ENCODE measurements at places on chromosomes 2 and 18.

- no peak for DNase-seq
These were observed 61.5 kb upstream of the L3MBTL4 start for GRCh38 chr18:6476190-6476589.

DNA sequence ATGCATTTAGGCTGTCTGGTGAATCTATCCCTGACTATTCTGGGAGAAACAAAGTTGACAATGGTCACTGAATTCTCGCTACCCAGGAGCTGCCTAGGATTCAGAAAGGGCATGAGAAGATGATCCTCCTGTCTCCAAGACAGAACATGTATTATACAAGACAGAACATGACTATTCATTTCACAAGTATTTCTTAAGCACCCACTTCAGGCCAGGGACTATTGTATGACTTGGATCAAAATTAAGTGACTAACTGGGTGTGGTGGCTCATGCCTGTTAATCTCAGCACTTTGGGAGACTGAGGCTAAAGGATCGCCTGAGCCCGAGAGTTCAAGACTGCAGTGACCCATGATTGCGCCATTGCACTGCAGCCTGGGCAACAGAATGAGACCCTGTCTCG is 235.8 kb upstream of the RAB12 start:
- no peak for DNase-seq

- no peak for DNase-seq
These were observed 135.7 kb downstream of the OTX1 start for GRCh38 chr2:63186331-63186730.

DNA sequence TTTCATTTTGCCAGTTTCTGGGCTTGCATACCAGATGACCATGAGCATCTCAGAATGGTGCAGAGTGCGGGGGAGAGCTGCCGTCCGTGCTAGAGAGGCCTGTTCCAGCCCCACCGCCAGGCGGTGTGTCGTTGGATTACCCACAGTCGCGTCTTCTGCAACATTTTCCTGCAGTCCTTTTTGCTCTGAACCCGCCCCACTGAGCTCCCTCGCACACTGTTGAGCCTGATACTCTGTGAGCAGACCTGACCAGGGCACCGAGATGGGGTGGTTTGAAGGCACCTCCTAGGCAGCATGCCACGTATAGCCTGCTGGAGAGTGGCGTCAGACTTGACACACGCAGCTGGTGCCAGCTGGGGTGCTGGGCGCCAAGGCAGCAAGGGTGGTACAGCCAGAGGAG is 18.1 kb downstream of the PPP1R7 start:
- DNase-seq, result no peak

DNA sequence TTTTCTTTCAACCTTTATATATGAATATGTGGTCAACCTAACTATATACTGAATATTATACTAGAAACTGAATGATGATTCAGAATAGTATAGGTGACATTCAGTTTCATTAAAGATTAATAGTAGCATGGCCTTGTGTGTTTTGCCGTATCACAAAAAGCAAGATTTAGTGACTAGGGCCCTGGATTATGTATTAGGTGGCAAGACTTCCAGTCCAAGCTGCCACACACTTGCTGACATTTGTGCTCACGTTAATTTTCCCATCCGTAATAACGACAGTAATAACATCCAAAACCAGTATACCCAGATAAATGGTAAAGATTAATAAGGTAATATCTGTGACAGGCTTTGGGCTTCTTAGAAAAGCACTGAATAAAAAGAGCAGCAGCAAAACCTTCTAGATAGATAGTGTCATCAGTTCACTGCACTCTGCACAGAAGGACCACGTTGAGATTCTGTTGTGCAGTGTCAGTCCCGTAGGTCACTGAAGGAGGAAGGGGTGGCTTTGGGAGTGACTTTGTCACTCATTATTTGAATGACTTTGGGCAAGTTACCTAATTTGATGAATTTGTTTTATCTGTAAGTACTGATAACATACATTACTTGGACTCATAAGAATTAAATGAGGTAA is 451.7 kb downstream of the PTPRM start:
- no peak for DNase-seq

DNA sequence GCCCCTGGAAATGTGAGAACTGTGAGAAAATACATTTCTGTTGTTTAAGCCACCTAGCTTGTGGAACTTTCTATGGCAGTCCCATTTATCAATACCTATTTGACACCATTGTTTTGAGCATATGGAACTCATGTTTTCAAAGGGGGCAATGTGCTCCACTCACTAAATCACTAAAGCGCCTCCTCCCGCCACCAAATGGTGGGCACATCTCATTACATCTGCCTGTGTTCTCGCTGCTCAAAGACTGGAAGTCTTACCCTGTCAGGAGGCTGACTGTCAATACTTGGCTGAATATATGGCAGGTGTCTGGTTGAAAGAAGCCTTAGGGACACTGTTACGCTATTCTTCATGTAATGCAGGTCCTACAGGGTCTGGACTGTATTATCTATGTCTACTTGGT is 767.7 kb downstream of the TSN start:
- no peak for DNase-seq

DNA sequence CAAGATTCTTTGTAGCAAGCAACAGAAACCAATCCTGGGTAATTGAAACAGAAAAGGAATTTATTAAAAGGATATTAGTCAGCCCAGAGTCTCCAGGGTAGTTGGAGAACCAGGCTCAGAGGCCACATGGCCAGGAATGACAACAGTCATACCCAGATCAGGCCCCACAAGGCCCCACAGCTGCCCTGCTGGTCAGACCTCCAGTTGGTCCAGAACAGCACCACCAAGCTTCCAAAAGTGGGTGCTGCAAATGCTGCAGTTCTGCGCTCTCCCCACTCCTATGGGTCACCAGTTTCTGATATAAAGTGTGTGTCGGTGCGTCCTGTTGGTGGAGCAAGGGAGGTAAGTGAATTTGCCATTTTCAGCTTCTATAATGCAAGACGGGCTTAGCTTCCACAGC is 29.9 kb downstream of the KLHL29 start:
- no peak for DNase-seq

- DNase-seq, result no peak
These were observed 2.6 kb upstream of the TBC1D8 start for GRCh38 chr2:101153787-101154186.

DNA sequence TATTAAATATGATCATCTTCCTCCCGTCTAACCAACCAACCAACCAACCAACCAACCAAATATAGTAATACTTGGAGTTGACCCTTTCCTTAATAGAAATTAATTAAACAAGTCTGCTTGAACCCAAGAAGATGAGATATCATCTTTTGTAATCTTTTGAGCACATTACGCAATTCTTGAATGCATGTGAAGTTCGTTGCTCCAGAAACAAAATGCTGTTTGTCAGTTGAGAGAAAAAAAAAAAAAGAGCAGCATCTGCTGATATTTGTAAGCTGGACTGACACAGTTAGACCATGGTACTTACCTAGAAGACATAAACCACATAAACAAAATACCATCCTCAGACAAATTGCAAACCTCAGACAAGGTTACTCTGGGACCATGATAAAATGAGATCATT is 9.2 kb upstream of the SERPINB2 start:
- no peak for DNase-seq

DNA sequence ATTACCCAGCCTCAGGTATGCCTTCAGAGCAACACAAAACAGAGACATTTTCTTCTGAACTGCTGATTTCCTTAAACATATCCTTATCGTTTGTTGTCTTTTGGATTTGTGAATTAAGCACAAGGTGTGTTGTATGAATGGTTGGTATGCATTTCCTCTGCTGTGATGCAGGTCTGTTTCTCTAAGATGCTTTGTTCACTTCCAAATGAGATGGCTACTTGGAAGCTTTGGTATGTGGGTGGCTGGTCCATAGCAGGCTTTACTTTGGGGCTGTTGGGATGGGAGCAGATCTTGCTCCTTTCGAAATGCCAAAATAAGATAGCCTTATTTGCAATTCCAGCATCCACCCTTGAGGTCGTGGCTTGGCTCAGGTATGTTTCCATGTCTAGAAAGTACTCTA is 257.2 kb downstream of the INSIG2 start:
- no peak for DNase-seq

DNA sequence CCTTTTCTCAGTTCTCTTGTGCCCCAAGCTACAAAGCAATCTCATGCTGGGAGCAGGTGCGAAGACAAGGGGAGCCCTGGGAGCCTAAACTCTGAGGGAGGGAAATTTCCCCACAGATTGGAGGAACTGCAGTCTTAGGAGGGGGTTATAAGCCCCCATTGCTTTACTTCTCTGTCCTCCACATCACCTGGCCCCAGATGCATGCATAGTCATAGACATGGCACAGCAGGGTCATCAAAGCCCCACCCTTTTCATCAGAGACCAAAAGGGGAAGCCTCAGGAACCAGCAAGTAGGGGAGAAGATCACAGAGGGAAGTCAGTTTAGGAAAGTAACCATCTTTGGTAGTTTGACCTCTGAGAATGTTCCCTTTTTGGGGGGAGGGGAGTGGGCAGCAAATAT is 33.7 kb downstream of the LANCL1 start:
- DNase-seq, result no peak

DNA sequence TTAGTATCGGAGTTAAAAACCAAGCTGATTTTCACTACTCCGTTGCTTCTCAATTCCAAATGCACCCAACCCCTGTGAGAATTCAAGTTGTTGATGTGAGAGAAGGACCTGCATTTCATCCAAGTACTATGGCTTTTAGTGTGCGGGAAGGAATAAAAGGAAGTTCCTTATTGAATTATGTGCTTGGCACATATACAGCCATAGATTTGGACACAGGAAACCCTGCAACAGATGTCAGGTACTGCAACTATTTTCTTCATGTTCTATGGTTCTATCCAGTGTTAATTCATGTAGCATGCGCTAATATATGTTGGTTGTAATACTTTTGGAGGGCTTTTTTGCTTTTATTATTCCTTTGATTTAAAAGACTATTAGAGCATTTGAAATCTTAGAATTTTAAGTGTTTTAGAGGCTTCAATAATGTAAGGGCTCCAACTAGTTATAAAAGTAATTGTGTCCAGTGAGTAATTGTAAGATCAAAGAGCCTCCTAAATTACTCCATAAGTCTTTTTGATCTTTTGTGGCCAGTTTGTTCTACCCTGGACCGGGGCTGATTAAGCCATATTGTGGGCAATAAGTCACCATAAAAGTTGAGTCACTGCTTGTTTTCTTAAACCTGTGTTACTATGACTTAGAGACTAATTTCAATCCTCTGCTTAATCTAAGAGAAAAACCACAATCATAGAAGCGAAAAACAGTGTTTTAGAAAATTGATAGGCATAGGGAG is 22.9 kb downstream of the DSG4 start:
- DNase-seq, result no peak

GRCh38 chr2:149744865-149745264 is 157.3 kb upstream of the MMADHC start:
- DNase-seq, result no peak

Data from D721Med (cell line).